Stimulated activated CD8-positive, alpha-beta memory T cell treated with anti-CD3 and anti-CD28 coated beads, Interleukin-4, amount 100 ng/mL, for 48 hours (primary cell): ENCODE measurements at places on chromosomes 4 and X.

DNA sequence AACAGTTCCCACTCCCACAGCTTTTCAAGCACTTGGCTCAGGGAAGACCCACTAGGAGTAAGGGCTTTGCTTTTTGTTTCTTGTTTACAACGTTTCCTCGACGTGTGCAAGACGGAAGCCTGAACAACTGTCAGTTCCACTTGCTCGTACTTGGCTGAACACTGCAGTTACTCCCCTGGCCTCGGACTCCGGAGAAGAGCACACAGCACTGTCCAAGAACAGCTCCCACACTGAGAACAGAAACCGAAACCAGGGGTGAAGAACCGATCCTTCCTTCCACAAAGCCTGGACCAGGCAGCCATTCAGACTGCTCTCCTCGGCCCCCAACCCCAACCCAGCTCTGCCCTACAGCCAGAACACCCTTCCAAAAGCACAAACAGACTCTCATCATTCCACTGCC lies 25.5 kb downstream of the IRF2 start:
- no peak for DNase-seq

- DNase-seq, result no peak
Observed at GRCh38 chrX:18146954-18147353, 73.7 kb downstream of the BEND2 start.

GRCh38 chr4:81375745-81376144 lies 96.0 kb downstream of the RASGEF1B start:
- DNase-seq, result no peak

DNA sequence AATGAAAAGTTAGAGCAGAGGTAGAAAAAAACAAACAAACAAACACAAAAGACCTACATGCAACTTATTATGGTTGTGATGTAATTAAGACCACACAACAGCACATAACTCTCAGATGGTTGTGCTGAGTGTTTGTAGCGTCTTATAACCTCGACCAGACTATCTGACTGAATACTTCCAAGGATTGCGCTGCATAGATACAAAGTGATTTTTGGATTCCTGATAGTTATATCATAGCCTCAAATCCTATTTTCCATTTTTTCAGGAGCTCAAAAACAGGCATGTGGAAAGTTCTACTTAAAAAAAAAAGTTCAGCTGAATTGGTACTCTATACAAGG lies 236.1 kb downstream of the SPRY1 start:
- DNase-seq, result no peak

DNA sequence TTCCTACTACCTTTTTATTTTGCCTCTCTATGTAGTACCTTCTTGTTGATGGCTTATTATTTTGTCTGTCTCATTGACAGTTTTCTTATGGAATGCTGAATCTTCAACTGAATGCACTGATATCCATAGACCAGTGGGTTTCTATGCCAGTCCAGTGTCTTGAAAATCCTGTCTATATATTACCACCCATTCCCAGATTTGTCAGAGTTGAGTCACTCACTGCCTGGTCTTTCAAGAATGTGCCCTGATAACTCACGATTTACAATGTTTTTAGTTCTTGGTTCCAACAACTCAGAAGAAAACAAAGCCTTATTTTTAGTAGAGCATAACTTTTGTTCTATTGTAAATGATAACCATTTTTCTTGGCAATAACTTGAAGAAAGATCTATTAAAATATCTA lies 606.0 kb upstream of the PITX2 start:
- DNase-seq, result no peak

DNA sequence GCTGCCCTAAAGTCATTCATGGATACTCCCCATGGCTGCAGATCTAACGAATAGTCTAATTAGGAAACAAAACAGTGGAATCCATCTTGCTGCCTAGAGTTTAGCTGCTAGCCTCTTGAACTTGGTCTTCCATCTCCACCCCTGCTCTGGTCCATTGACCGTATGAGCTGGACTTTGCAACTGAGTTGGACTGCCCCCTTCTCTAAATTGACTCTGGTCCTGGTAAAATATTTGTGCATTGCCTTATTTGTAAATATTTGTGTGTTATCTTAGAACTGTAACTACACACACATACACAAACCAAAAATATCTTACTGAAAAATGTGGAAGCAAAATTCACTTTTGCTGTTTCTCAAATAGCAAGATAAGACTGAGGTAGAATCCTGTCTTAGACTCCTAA lies 181.3 kb downstream of the NWD2 start:
- DNase-seq, result no peak

- no peak for DNase-seq
Observed at GRCh38 chr4:142331132-142331531, 515.0 kb downstream of the INPP4B start.

- DNase-seq, result no peak
Observed at GRCh38 chr4:173171098-173171497, 2.5 kb downstream of the GALNT7 start.

DNA sequence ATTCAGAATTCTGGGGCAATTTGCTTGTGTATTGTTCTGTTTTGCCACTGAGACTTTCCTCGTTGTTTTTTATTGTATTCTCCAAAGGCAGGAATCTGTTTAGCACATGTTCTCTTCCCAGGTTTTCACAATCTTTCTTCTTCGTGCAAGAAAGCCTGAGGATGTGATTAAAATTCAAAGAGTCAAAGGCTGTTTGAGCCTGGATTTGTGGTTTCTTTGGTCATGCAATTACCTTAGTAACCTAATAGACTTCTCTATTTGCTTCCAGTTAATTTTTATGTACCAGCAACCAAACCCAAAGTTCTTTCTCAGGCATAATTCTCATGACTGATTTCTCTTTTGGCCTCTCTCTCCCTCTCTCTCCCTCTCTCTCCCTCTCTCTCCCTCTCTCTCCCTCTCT lies 1420.1 kb upstream of the TENM3 start:
- DNase-seq, result no peak

GRCh38 chr4:159016593-159017024 lies 86.3 kb upstream of the RAPGEF2 start:
- DNase-seq, result no peak

GRCh38 chr4:138007572-138007971 lies 234.6 kb downstream of the SLC7A11 start:
- DNase-seq, result no peak

DNA sequence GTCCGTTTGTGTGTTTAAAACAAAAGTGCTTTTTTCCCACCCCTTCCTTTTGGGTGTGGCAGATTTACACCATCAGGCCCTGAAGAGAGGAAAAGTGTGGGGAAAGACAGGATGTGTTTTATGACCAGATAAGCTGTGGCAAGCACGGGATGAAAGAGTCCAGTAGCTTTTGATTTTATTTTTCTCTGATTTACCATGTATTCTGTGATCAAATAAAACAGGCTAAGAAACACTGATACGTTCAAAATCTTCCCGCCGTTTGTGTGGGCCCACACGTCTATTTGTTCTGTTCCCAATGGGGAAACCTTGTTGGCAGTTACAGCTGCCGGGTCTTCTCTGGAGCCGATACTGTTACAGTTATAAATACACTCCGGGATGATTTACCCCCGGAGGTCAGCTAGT lies 10.8 kb downstream of the LRP2BP start:
- DNase-seq, result no peak

- peak; percentile 59 for DNase-seq
Observed at GRCh38 chr4:10099499-10100325, 16.9 kb downstream of the WDR1 start.

DNA sequence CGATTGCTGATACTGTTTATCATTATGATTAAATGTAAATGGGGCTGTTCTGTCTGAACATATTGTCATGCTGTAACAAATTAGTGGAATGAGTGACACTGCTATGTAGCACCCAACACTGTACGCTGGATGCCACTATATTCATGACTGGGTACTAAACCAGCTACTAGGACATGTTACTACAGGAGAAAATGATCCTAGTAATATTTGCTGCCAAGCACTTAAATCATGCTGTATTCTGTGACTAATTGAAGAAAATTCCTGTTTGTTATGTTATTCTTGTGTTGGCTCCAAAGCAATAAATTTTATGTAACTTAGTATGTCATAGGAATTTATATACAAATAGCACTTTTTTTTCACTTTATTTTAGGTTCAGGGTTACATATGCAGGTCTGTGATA lies 804.2 kb downstream of the CENPC start:
- DNase-seq, result no peak

DNA sequence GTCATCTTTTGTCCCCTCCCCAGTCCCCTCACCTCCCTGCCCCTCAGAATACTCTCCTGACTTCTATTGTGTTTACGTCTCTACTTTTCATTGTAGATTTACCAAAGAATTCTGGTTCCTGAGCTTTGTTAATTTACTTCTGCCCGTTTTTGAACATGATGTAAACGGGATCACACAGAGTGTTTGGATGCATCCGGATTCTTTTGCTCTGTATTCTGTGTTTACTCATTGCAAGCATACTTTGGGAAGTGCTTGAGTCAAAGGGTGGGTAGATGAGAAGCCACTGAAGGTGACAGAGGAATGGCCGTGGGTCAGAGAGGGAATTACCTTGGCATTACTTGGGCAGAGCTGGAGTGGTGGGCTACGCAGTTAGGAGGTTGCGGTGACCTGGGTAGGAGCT lies 18.0 kb downstream of the CLCN4 start:
- DNase-seq, result no peak

DNA sequence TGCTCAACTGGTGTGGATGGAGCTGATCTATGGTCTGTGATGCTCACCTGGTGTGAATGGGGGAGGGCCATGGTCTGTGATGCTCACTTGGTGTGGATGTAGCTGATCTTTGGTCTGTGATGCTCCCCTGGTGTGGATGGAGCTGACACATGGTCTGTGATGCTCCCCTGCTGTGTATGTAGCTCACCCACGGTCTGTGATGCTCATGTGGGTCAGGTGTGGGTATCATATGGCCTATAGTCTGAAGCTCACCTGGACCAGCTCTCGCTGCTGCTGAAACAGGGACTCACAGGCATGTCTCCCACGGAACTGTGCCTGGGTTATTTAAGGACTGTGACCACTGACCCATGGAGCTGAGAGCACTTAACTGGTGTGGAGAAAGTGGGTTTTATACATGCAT lies 109.7 kb downstream of the CRLF2 start:
- DNase-seq, result no peak

- no peak for DNase-seq
Observed at GRCh38 chrX:10152086-10152485, 4.7 kb upstream of the CLCN4 start.

GRCh38 chr4:89171176-89171805 lies 60.0 kb downstream of the TIGD2 start:
- no peak for DNase-seq

- DNase-seq, result no peak
Observed at GRCh38 chr4:130186931-130187330, 1091.0 kb downstream of the C4orf33 start.

GRCh38 chr4:162422312-162422711 lies 258.5 kb upstream of the FSTL5 start:
- DNase-seq, result no peak

GRCh38 chr4:13527981-13528820 lies 16.1 kb downstream of the NKX3-2 start:
- peak; percentile 43 for DNase-seq

DNA sequence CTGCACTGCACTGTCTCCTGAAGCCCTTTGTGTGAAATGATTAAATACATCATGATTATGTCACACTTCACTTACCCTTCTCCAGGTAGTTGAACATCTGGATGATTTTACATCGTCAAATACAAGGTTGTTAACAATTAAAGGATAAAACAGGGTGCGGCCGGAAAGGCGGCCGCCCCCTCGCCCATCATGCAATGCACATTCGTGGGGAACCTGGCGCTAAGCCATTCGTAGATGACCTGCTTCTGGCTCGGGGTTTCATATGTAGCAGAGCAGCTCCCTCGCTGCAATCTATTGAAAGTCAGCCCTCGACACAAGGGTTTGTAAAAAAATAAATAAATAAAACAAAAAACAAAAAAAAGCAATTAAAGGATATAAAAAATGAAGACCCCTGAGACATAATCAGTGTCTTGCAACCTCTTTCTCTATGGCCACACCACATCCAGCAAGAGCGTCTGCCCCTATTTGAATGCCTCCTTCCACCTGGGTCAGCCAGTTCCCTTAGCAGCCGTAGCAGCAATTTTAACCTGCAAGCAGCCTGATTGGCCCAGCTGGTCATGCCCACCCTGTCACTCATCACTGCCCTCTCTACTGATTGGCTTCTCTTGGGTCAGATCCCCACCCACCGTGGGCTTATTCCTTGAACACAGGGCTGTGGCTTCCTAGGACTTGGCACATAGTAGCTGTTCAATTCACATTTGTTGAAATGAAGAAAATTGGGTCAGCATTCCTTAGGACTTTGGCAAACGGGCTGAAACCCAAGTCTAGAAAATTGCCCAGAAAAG lies 147.8 kb upstream of the PSAPL1 start:
- no peak for DNase-seq

DNA sequence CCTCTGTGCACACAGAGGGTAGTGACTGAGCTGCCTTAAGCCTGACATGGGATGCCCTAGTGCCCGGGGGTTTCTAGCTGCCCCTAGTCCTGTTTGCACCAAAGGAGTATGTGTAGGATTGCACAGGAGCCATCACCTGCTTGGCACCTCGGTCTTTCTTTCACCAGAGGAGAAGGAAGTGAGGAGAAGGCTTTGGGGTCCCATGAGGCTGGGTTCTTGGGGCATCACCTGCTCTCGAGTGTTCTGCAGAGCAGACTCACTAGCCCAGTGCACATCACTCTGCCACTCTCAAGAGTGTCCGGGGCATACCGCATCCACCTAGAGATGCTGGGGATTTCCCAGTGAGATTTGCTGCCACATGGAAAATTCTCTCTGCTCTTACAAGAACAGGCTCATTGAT lies 40.5 kb upstream of the GPR78 start:
- no peak for DNase-seq

DNA sequence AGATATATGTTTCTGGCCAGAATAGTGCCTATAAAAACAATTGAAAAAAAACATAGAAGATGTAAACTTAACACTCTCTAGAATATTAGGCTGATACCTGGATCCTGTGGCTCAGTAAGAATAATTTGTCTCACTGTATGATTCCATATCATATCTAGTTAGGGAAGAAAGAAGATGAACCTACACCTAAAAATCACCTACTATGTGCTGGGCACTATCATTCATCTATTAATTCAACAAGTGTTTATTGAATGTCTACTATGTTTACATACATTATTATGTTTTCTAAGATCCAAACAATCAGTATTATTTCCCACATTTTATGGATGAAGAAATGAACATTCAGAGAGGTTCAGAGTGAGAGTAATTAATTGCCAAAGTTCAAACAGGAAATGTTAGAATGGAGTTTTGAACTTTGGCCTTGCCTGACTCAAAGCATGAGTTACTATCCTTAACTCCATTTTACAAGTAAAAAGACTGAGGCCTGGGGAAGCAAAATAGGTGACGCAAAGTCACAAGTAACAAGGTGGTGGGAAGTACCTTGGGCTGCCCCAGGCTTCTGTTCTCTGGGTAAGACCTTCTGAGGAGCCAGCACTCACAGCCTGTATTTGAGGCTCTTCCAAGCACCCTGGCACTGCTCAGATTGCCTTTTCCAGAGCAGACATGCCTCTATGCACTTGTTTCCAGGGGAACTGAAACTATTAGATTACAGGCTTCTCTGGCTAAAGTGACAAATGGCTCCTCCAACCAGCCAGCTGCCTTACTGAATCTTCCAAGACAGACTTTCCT lies 111.1 kb upstream of the ACSL4 start:
- DNase-seq, result no peak

DNA sequence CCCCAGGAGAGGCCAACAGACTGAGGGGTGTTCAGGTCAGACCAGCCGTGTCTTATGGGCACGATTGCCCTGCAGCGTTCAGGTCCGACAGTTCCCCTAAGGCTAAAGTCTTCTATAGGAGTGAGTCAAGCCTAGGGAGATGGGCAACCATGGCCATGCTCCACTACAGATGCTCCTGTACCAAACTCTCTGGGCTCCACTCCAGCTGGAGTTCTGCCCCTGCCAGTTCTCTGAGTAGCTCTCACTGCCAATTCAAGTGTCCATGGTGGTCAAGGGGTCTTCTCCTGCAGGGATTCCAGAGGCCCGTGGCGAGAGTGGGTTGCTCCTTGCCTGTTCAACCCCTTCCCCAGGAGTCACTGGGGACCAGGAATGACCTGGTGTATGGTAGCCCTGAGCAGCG lies 38.2 kb downstream of the BEX3 start:
- DNase-seq, result no peak
